ENCODE measurements at places on chromosomes 12 and 14.

- DNase-seq, result no peak
Observed at GRCh38 chr12:56999456-56999855, 6.9 kb downstream of the ZBTB39 start.

- no peak for DNase-seq
Observed at GRCh38 chr12:51323317-51323960, 535 bp downstream of the BIN2 start.

GRCh38 chr12:45587877-45588533 lies 141.5 kb upstream of the ARID2 start:
- no peak for DNase-seq

- DNase-seq, result no peak
Observed at GRCh38 chr12:34598851-34599529, 576.7 kb downstream of the ALG10 start.

- no peak for DNase-seq
Observed at GRCh38 chr12:29752121-29752520, 31.6 kb downstream of the TMTC1 start.

GRCh38 chr14:29028973-29029582 lies 262.5 kb downstream of the FOXG1 start:
- DNase-seq, result no peak

- no peak for DNase-seq
Observed at GRCh38 chr14:54797556-54797955, 105.1 kb downstream of the GCH1 start.

- DNase-seq, result no peak
Observed at GRCh38 chr12:106855221-106855758, 80.8 kb downstream of the RIC8B start.

DNA sequence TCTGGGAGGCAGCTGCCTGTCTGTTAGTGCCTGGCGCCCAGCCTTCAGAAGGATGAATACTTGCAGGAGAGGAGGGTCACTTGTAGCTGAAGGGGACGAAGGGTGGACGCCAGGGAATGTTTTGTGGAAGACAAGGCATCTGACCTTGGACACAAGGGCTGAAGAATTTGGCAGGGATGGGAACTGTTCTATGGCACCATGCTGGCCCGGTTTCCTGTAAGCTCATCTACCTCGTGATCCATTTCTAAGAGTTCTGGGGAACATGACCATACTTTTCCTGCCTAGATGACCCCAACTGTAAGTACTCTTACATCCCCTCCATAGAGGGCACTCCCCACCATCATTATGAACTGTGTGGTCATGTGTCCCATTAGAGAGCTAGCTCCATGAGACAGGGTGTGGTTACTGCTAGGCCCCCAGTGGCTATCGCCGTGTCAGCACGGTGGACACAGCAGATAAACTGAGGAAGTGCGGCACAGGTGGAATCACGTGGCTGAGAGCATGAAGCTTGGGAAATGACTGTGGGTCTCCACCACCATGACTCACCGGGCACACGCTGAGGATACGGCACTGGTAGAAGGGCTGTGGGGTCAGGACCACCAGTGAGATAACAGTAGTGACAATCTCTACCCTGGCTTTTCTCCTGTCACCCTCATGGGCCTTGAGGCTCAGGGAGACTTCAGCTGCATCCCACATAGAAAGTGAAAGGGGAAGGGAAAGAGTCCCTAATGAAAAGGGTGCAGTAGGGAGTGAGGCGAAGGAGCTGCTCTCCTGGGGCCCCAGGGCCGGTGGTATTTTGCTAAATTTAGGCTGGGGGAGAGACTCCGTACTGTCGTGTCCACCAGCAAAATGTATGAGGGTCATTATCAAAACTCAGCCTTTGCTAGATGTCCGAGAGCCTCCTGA lies 252.6 kb downstream of the FOXN3 start:
- no peak for DNase-seq

- DNase-seq, result no peak
Observed at GRCh38 chr12:66910366-66910974, 231.6 kb upstream of the GRIP1 start.

- DNase-seq, result no peak
Observed at GRCh38 chr14:71324767-71325272, 417.6 kb downstream of the PCNX1 start.

- DNase-seq, result no peak
Observed at GRCh38 chr14:76870166-76870565, 44.0 kb downstream of the LRRC74A start.

DNA sequence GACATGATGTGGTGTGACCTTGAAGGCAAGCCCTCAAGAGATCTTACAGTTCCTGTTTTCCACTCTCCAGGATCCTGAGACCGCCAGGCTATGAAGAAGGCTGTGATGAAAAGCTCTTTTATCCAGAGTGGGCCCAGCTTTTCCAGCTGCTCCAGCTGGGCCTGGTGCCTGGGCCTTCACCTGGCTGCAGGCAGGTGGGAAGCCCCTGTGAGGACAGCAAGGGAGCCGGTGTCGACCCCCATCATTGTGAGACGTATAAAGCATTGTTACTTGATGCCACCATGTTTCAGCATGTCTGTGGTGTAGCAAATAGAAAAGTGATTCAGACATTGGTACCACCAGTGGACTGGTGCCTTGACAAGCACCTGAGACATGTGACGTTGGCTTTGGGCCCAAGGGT lies 190.2 kb downstream of the KIF26A start:
- DNase-seq, result no peak

Data from cerebellum (tissue), 4 donors.